T-helper 17 cell (primary cell): ENCODE measurements at places on chromosomes 3 and 15. TPM values are rescaled to one million over a fixed set of nuclear protein-coding genes. Genes with fewer than 3 reads are reported as not detected.

DNA sequence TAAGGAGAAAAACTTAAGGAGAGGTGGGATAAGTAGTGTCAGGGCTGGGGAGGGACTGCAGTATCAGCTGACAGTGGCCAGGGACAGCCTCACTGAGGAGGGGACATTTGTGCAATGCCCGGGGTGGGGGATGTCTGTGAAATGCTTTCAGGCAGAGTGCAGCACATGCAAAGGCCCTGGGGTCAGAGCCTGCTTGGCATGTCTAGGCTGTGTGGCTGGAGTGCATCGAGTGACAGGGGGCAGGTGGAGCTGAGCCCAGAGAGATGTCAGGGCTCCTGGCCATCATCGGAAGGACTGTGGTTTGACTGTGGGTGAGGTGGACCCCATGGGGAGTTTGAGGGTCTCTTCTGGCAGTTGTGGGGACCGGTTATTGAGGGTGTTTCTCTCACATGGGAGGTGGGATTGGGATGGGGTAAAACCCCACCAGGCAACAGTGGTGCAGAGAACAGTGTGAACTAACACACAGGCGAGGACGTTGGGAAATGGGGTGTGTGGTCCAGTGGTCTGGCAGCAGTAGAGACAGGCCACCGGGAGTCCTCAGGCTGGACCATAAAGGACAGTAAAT, 61.2 kb downstream of the FBLN2 start:
- H3K27me3 ChIP-seq, result peaks cover 29% of the 10 kb centered on the region
- no peak overlapping the region for H3K27ac ChIP-seq
- no peaks in the 10 kb centered on the region for H3K4me1 ChIP-seq
- H3K4me3 ChIP-seq, result no peak overlapping the region
- peaks cover 2% of the 10 kb centered on the region for H3K36me3 ChIP-seq

GRCh38 chr3:47652142-47652541, 73.5 kb upstream of the CSPG5 start:
- H3K27ac ChIP-seq, result no peak overlapping the region
- no peaks in the 10 kb centered on the region for H3K27me3 ChIP-seq
- no peak overlapping the region for H3K4me3 ChIP-seq
- peaks cover 5% of the 10 kb centered on the region for H3K4me1 ChIP-seq

GRCh38 chr15:84552896-84553295, 47.9 kb upstream of the ZSCAN2 start:
- no peak for DNase-seq
- peaks cover 6% of the 10 kb centered on the region for H3K36me3 ChIP-seq
- no peak overlapping the region for H3K4me3 ChIP-seq

RTP4 gene
- total RNA-seq, result 2.4 TPM

DNA sequence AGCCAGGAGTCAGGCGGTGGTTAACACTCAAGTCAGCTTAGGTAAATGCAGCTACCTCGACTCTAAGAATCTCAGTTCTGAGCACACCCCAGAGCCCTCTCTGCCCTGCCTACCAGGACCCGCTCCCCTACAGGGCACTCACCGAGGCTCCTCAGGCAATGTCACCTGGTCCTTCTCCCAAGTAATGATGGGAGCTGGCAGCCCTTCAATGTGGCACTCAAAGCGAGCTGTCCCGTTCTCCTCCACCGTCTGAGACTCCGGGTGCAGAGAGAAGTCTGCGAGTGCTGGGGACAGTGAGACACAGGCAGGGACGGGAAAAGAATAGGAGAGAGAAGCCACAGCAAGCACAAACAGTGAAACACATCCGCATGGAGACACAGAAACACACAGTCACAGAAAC, 12.7 kb downstream of the IGDCC4 start:
- H3K36me3 ChIP-seq, result no peaks in the 10 kb centered on the region
- H3K4me3 ChIP-seq, result no peak overlapping the region
- H3K4me1 ChIP-seq, result peaks cover 2% of the 10 kb centered on the region
- no peak overlapping the region for H3K27ac ChIP-seq
- H3K27me3 ChIP-seq, result peaks cover 32% of the 10 kb centered on the region

DNA sequence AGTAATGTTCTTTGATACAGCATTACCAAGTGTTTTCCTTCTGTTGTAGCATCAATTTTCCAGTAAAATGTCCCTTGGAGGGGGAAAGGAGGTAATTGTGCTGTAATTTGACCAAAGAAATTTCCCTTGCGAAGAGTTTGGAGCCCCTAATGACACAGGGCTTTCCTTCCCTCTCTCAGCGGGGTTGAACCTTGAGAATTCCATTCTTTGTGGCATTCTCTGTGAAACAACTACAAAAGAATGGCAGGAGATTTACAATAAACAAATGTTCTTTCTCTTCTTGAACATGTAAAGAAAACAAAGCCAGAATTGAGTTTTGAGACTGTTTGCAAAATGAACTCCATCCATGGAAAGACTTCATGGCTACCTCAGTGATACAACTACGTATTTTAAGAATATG, 53.4 kb downstream of the SIDT1 start:
- no peak overlapping the region for H3K27ac ChIP-seq
- H3K4me3 ChIP-seq, result no peak overlapping the region
- H3K27me3 ChIP-seq, result no peaks in the 10 kb centered on the region
- peaks cover 6% of the 10 kb centered on the region for H3K36me3 ChIP-seq
- DNase-seq, result no peak

- peaks cover 71% of the 10 kb centered on the region for H3K4me1 ChIP-seq
- peak overlapping the region; percentile 95 for H3K4me3 ChIP-seq
- no peak for DNase-seq
- peak overlapping the region; percentile 98 for H3K27ac ChIP-seq
Measured at GRCh38 chr3:172518929-172519640, 4.1 kb downstream of the TNFSF10 start.

NECTIN3 gene
- 6.3 TPM for total RNA-seq

GRCh38 chr3:177284383-177284881, 87.2 kb upstream of the TBL1XR1 start:
- DNase-seq, result no peak
- no peaks in the 10 kb centered on the region for H3K27me3 ChIP-seq
- H3K36me3 ChIP-seq, result no peaks in the 10 kb centered on the region
- no peak overlapping the region for H3K4me3 ChIP-seq

- H3K36me3 ChIP-seq, result no peaks in the 10 kb centered on the region
- peaks cover 81% of the 10 kb centered on the region for H3K27me3 ChIP-seq
- no peak for DNase-seq
- no peak overlapping the region for H3K27ac ChIP-seq
- H3K4me1 ChIP-seq, result peaks cover 3% of the 10 kb centered on the region
Measured at GRCh38 chr3:44021651-44022594, 219.8 kb upstream of the TOPAZ1 start.

- H3K36me3 ChIP-seq, result no peaks in the 10 kb centered on the region
- peaks cover 2% of the 10 kb centered on the region for H3K4me1 ChIP-seq
- no peak for DNase-seq
- H3K4me3 ChIP-seq, result no peak overlapping the region
- no peaks in the 10 kb centered on the region for H3K27me3 ChIP-seq
- no peak overlapping the region for H3K27ac ChIP-seq
Measured at GRCh38 chr3:104787306-104787705, 579.4 kb upstream of the ALCAM start.

DNA sequence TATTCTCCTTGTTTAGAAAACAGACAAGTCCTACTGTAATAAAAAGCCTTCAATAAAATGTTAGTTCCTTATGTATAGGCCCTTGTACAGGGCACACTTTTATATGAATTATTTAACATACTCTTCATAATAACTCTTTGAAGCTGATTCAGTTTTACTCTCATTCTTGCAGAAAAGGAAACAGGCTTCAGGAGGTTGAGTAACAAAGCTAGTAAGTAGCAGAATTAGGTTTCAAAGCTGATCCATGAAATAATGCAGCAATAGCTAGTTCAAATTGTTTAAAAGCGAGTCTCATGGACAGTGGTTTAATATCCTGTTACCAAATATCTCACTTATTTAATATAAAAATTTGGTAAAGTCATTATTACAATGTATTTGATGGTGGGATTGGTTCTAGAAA, 25.0 kb downstream of the TCF12 start:
- H3K27me3 ChIP-seq, result no peaks in the 10 kb centered on the region
- peaks cover 24% of the 10 kb centered on the region for H3K4me1 ChIP-seq
- no peak overlapping the region for H3K27ac ChIP-seq
- no peak for DNase-seq

CMTM8 gene
- total RNA-seq, result 6.3 TPM

SLC38A3 gene
- not detected for total RNA-seq

- peak overlapping the region; percentile 80 for H3K4me3 ChIP-seq
- peaks cover 8% of the 10 kb centered on the region for H3K27me3 ChIP-seq
- no peaks in the 10 kb centered on the region for H3K36me3 ChIP-seq
- DNase-seq, result peak; percentile 86
- H3K4me1 ChIP-seq, result peaks cover 15% of the 10 kb centered on the region
Measured at GRCh38 chr15:99928429-99928981, 195.3 kb upstream of the LYSMD4 start.

DPH3 gene
- 22.8 TPM for total RNA-seq

FANCD2OS gene
- total RNA-seq, result not detected
